Activated CD4-positive, alpha-beta memory T cell treated with anti-CD3 and anti-CD28 coated beads, Interleukin-2, amount 10 ng/mL, durations not matched to agents 7 days and 5 days (primary cell): ENCODE measurements at places on chromosomes 16 and 17.

DNA sequence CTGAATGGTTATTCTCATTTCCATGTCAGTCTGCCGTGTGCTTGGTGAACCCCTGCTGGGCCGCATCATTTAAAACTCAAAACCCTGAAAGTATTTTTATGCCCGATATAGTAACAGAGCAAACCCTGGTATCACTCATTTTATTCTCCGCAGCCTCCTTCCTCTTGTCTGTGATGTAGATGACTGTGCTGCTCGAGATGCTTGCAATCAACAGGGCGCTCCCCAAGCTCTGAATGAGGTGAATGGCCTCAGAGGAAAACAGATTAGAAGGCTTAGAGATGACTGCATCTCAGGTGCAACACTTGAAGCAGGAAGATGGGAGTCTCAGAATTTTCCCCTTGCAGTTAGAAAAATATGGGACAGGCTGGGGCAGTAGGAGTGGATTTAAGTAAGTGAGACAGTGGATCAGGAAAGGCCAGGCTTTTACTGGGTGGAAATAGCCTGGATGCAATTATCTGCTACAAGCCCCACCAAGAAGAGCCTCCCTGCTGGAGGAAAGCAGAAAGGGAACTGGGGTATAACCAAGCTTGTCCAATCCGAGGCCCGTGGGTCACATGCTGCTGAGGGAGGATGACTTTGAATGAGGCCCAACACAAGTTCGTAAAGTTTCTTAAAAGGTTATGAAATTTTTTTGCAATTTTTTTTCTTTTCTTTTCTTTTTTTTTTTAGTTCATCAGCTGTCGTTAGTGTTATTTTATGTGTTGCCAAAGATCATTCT is 166.9 kb downstream of the CDH13 start:
- no peaks in the 10 kb centered on the region for H3K36me3 ChIP-seq
- H3K27ac ChIP-seq: no peak overlapping the region
- no peaks in the 10 kb centered on the region for H3K4me1 ChIP-seq
- DNase-seq: no peak

DNA sequence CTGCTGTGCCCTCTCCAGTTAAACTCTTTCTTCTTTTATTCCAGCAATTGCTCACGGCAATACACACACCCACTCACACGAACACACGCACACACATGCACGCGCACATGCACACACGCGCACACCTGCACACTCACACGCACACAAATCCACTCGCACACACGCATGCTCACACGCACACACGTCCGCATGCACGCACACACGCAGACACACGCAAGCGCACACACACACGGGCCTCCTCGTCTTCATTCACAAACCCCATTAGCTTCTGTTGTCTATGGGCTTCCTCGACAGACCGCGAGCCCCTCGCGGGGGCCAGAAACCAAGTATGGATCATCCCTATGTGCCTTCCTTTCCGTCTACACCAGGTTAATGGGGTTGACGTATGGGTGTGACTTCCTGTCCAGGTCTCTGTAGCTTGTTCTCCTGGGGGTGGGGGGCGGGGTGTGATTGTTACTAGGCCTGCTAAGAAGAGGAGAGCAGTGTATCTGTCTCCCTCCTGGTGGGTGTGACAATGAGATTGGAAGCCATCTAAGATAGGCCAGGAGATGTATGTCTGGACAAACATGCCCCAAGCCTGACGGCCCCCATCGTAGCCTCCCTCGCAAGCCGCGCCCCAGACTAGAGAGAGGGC is 670 bp upstream of the CTF1 start:
- no peaks in the 10 kb centered on the region for H3K27me3 ChIP-seq
- peaks cover 6% of the 10 kb centered on the region for H3K36me3 ChIP-seq
- no peak overlapping the region for H3K27ac ChIP-seq

DNA sequence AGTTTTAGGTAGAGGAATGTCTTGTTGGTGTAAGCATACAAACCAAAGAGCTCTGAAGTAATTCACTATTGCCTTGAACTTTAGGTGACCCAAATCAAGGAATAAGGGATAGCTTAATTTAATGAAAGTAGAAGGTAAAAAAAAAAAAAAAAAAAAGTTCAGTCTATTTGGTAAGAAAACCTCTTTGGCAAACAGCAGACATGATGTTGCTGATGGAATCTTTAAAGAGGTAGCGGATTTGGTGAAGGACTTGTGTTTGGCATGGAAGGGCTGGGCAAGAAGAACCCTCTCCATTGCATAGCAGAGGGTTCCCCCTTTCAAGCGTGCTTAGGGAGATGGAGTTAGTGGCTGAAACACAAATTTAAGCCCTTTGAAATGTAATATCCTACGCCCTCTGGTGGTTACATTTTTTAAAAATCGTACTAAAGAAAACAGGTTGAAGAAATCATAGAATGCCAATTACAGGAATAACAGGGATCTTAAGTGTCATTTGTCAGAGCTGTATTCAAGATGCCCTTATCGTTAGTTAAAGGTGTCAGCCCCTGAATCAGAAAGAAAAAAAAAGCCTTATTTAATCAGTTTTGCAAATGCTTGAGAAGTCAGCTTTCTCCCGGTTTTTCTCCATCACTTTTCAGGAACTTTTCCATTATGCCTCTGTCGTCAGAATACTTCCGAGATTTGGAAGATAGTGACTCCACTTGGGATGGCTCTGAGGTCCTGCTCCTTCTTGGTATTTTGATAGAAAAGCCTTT is 383.1 kb downstream of the KCNJ2 start:
- H3K36me3 ChIP-seq: no peaks in the 10 kb centered on the region
- no peaks in the 10 kb centered on the region for H3K27me3 ChIP-seq
- H3K4me3 ChIP-seq: no peak overlapping the region
- no peak overlapping the region for H3K27ac ChIP-seq
- no peak for DNase-seq
- no peaks in the 10 kb centered on the region for H3K4me1 ChIP-seq

DNA sequence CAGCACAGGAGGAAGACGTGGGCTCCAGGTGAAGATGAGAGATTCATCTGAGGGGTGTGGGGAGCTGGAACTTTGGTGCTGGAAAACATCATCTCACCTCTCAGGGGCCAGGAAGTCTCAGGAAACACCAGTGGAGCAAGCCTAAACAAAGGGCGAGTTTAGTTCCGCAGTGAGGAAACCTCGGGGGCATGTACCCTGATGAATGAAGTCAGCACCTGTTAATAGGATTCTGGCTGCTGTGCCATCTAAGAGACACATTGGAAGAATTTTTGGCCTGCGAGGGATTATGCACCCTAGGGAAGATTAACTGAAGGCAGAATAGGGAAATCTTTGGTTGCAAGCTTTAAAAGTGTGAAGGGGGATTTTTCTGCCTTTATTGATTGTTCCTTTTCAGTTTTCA is 94.7 kb upstream of the CACNG5 start:
- no peak overlapping the region for H3K27ac ChIP-seq
- H3K27me3 ChIP-seq: no peaks in the 10 kb centered on the region
- DNase-seq: no peak
- H3K36me3 ChIP-seq: peaks cover 19% of the 10 kb centered on the region

- peak overlapping the region; percentile 92 for H3K27ac ChIP-seq
- DNase-seq: peak; percentile 99
- peaks cover 16% of the 10 kb centered on the region for H3K36me3 ChIP-seq
- H3K4me3 ChIP-seq: peak overlapping the region; percentile 86
- no peaks in the 10 kb centered on the region for H3K27me3 ChIP-seq
Measured at GRCh38 chr16:67561824-67562525, 351 bp upstream of the CTCF start.
